ENCODE measurements at places on chromosomes 12 and 14.

DNA sequence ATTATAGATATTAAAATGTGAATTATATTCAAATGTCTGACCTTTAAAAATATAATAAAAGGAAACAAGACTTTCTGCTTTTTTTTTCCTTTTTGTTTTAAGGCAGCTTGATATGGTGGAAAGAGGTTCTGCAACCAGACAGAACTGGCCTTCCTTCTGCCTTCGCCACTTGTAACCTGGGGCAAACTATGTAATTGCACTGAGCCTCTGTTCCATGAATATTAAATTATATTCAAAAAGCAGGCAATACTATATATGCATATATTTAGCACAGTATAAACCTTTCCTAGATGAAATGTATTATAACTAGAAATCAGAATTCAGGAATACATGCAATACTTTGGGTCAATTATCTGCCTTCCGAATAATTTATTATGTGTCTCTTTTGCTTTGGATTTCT, 59.9 kb downstream of the ACSS3 start:
- DNase-seq, result no peak

DNA sequence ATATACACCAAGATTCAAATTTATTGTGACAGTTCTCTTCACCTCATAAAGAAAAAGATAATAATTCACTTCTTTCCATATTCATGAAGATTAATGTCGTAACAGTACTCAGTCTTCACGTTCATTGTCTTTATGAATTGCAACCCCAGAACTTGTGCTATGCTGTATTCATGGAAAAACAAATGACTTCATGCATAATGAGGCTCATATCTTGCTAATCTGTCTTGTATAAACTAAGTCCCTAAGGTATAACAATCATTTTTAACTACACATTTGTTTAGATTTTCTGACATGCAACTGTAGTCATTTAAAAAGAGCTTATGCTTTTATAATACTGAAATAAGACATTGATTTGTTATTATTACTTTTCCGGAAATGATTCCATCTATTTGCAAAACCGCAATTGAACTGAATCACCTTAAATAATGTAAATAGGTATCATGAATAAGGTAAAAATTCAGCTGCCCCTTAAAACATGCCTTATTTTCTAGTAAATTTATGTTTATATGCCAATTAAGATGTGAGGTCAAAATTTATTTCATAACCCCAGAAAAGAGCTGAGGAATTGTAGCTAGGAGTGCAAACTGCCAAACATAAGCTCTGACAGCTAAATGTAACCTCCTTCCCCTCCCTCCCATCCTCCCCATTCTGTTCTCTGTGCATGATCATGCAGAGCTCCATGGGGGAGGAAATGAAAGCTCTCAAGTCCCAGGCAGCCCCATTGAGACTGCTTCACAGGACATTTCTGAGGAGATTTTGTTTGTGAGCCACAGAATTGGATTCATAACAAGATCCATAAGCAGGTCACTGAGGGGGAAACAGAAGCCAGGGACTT, 301.6 kb downstream of the ATP23 start:
- no peak for DNase-seq

- DNase-seq, result no peak
Observed at GRCh38 chr12:30286345-30286926, 409.2 kb downstream of the IPO8 start.

DNA sequence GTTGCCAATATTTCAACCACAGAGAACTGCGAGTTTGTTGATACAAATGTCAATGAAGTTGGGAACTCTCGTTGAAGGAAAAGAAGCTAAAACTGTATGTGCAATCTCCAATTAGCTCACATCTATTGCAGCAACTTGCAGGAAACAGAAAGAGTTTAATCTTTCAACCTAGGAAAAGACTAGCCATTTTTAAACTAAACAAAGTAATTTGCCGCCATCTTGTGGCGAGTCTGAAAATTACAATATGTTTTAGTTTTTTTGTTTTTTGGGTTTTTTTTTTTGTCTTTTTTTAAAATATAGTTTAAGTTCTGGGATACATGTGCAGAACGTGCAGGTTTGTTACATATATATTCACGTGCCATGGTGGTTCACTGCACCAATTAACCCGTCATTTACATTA, 131.2 kb upstream of the FOXG1 start:
- no peak for DNase-seq

- DNase-seq, result peak; percentile 75
Observed at GRCh38 chr12:6825398-6826124, 2.6 kb upstream of the P3H3 start.
